ENCODE measurements at places on chromosomes 11 and 22.
A peak's percentile ranks its signal among the peaks of the same experiment; 100 is the strongest.

GRCh38 chr11:19344661-19345518 lies 104.1 kb upstream of the E2F8 start:
- DNase-seq = peak; percentile 96

DNA sequence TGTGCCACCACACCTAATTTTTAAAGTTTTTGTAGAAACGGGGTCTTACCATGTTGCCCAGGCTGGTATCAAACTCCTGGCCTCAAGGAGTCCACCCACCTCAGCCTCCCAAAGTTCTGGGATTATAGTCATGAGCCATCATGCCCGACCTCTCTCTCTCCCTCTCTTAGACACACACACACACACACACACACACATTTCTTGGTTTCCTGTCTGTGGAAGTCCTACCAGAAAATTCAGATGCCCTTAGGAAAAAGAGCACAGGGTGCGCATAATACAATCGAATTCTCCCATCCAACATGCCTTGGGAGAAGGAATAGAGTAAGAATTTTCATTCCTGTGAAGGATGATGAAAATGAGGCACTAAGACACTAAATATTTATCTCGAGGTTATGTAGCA lies 10.4 kb downstream of the MICAL3 start:
- DNase-seq = no peak

GRCh38 chr11:128297091-128297651 lies 290.2 kb downstream of the ETS1 start:
- no peak for DNase-seq

DNA sequence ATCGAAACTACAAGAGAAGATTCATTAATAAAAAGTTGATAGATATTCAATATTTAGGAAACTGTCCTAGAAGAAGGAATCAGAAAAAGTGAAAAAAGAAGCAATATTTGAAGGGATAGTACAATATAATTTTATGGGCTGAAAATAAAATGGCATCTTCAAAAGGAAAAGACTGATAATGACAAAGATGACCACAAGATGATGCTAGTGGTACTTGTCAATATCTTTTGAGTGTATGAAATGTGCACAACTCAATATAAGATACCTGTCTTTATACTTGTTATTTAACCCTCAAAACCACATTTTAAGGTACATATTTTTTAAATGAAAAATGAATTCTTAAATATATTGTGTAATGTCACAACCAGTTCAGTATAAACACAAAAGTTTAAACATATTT lies 1059.6 kb upstream of the RAG2 start:
- peak; percentile 11 for DNase-seq

GRCh38 chr11:126662035-126662790 lies 306.7 kb downstream of the ST3GAL4 start:
- DNase-seq = no peak

- no peak for DNase-seq
These were observed 111.7 kb downstream of the CD44 start for GRCh38 chr11:35250621-35251020.

- DNase-seq = no peak
These were observed 15.1 kb downstream of the CWC15 start for GRCh38 chr11:94958121-94958696.

- DNase-seq = no peak
These were observed 685.4 kb downstream of the BRD1 start for GRCh38 chr22:49142296-49142695.

DNA sequence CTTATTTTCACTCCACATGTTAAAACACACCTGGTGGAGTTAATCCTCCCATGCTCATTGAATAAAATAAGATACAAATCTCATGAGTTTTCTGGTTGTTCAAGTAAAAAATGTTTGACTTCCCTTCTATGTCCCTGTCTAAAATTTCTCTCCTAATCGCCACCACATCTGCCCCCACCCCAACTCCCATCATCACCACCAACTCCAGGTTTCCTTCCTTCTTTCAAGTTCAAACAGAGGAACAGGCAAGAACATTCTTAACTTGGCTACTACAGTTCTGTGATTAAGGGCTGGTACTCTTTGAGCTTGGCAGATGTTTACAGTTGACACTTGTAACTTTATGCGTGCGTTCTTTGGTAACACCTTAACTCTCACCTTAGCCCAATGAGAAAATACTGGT lies 9.1 kb upstream of the PSMA1 start:
- DNase-seq = no peak

- DNase-seq = no peak
These were observed 1465.0 kb downstream of the TBC1D22A start for GRCh38 chr22:48227341-48228018.

DNA sequence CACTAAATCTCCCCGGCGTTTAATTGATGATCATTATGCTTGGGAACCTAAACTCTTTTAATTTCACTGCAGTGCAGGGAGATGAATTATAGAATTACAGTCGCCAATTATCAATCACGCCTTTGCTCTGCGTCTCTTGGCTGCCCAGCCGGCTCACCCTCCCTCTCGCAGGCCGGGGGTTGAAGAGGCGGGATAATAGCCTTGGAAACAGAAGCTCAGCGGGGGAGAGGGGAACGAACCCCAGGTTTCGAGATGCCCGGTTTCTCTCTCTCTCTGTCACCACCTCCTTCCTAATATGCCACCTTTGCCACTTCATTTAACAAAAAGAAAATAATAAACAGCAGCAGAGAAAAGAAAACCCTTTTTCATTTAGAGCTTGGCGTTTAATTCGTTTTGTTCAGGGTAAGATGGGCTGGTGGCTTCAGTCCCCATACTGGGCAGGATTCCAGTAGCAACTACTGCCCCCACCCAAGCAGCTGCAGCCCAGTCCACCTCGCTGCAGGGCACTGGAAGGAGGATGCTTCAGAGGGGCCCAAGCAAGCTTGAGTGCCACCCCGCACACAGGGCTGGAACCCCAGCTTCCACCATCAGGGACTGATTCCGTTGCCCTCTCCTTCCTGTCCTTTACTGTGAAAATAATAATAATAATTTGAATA lies 271.7 kb downstream of the BUD13 start:
- peak; percentile 88 for DNase-seq

DNA sequence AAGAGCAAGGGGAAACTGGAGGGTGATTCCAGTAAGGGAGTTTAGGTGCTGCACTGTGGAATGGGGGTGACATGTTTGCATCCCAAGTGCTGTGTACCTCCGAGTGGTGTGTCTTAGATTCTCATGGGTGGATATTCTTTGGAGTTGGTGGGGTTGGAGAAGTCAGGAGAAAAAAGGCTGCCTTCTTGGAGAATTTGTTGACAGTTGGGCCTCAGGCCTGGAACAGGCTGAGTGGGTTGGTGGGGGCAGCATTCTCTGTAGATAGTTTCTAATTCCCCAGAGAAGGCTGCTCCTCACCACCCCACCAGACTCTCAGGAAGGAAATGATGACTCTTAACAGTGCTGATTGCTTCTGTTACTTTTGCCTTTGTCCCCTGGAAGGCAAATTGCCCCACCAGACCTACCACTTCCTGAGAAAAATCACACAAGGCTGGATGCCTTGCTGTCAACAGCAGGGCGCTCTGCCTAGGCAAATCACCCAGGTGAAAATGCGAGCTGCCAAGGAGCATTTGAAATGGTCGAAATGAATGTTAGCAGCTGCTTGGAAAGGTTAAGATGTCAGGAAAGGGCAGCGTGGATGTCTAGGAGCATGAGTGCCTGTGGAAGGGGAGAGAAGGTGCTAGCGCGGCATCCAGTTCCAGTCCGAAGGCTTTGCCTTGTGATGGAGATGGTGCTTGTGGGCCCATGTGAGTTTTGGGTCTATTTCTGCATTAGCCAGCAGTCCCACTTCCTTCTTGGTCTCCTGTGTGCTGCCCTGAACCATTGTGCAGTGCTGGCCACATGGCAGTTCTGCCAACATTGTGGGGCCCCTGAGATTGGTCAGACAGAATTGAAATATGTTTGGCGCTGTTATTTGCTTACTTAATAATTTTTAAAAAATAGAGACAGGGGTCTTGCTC lies 29.7 kb upstream of the SORL1-AS1 start:
- DNase-seq = no peak
